Stimulated activated CD4-positive, alpha-beta T cell treated with anti-CD3 and anti-CD28 coated beads, Interleukin-1b, Interleukin-23, amount 100 ng/mL, for 4 hours (primary cell): ENCODE measurements at places on chromosomes 16 and 17.

DNA sequence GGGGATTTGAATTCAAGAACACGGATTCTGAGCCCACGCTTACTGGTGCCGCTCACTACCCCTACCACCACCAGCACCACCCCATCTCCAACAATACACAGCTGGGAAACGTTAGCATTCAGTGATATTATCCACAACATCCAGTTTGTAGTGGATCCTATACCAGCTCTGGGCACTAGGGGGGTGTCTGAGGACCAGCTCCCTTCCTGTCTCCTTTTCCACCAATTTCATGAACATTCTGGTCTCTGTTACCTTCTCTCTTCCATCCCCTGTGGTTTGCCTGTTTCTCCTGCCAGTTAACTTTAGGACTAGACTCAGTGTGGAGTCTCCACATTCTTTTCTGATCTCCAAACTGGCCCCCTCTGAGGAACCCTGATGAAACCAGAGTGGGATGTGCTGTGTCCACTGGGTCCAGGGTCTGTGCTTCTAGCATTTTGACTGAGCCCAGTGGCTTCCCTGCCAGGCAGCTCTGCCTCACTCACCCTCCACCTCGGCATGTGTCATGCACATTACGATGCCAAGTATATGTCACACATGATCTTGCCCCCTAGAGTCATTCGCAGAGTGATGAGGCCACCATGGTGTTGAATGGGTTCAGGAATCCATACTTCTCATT is 187.0 kb upstream of the CDH13 start:
- no peak for DNase-seq

GRCh38 chr17:29179232-29180033 is 765 bp downstream of the MYO18A start:
- no peak for DNase-seq

- DNase-seq, result no peak
These were observed 32.7 kb downstream of the LRRC75A start for GRCh38 chr17:16459271-16459670.

- DNase-seq, result no peak
These were observed 14.5 kb upstream of the MYO18A start for GRCh38 chr17:29194669-29195068.

DNA sequence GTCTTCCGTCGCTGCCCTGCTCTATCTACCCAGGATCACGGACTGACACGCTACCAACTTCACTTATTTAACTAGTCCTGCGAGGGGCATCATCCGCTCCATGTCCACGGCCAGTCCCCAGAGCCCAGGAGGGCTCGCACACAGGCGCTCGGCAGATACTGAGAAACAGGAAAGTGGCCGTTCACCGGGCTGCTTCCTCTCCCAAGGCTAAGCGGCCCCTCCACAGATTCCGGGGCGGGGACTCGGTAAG is 388 bp downstream of the OXLD1 start:
- DNase-seq, result no peak

DNA sequence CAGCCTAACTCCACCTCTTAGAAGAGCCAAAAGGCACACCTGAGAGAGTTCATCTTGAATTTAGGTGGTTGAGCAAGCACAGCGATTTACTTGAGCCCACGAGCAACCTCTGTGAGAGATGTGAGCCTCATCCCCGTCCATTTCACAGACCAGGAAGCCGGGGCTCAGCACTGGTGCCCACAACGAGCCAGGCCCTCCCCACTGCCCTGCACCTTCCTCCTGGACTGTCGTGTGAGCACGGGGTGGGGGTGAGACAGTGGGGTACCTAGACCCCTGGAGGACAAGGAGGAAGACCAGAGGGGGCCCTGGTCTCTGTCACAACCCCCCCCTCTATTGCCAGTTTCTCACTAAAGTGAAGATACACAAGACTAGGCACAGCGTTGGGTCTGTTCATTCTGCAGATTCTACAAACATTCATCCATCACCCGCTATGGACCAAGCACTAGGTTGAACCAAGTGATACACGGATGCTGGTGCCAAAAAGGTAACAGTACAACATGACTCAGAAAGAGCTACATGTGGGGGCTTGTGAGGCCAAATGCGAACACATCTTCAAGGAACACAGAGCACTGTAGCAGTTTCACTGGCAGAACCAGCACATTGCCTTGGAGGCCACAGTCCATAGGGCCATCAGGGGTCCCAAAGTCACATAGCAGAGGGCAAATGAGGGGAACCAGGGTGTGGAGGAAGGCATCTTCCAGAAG is 231.9 kb downstream of the PARN start:
- DNase-seq, result no peak

DNA sequence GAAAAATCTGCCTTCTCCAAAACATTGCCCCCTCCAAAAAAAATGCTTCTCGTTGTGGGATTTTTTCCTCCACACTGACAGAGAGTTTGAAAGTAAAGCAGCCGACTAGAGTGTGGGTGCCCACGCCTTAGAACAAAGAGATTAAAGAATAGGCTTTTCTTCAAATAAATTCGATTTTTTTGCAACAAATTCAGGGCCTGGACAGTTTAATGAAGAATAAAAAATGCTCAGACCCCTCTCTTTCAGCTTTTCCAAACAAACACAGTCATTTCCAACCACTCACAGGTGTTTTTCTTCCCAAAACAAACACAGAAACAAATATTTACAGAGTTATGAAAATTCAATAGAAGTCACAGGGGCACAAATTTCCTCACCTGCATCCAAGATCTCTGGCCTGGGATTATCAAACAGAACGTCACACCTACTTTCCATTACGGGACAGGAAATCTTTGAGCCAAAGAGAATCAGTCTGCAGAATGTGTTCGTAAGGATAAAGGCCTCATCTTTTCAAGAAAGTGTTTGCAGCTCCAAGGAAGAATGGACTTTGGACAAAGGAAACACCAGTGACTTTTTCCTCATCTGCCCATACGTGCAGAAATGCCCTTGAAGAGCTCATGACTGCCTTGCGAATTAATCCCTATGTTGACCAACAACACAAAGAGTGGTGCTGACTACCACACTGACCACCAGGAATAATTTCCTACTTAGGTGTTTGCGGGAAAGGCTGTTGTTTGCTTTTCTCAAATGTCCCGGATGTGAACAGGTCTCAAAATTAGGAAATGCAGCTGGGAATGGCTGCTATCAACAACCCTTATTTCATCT is 31.3 kb upstream of the TOX3 start:
- DNase-seq, result no peak

GRCh38 chr17:33964344-33964979 is 290.6 kb upstream of the CCL2 start:
- no peak for DNase-seq

- no peak for DNase-seq
These were observed 680 bp downstream of the ZNF629 start for GRCh38 chr16:30786115-30786935.

- no peak for DNase-seq
These were observed 47.5 kb upstream of the RRN3 start for GRCh38 chr16:15141586-15141985.

- DNase-seq, result no peak
These were observed 13.7 kb upstream of the GUCY2D start for GRCh38 chr17:7988750-7989178.

DNA sequence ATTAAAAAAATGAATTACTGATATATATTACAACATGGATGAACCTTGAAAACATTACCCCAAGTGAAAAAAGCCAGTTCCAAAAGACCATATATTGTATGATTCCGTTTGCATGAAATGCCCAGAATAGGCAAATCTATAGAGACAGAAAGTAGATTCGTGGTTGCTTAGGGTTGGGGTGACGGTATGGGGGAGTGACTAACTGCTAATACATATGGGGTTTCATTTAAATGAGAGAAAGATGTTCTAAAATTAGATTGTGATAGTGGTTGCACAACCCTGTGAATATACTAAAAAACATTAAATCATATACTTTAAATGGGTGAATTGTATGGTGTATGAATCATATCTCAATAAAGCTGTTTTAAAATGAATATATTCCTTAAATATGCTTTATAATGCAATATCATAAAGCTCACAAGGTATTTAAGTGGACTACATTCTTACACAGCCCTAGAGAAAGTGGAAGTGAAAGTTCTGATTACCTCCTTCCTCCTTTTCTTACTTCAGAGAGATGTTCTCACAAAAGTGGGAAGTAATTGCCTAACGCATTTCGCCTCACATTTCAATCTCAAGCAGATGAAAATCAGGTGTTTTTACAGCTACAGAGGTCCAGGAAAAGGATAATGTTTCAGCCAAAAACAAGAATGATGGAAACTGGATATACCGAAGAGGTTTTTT is 142.7 kb upstream of the GNAO1 start:
- no peak for DNase-seq

DNA sequence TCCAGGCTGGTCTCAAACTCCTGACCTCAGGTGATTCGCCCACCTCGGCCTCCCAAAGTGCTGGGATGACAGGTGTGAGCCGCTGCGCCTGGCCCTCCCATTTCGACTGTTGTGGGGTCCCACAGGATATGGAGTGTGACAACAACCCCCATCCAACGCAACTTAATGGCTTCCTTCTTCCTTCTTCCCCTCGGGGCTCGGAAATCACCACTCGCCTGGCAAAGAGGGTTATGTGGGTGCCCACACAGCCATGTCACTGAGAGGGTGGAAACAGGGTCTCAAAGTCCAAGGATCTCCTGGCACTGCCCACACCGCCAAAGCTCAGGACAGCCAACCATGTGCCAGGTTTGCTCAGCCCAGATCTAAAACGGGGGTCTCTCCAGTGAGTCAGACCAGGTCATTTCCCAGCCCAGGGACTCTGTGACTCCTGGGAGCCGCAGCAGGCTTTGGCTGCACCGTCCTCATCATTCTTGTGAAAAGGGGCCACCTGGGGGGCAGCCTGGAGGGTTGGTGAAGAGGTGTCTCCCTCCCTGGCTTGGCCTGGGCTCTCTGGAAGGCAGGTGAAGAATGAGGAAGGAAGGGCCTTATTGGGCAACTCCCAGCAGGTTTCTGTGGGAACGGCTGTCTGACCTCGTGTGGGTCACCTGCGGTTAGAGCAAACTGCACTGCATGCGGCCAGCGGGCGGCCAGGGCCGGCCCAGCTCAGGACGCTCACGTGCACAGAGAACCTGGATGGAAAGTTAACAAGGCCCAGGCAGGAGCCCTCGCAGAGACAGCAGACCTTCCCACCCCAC is 25.3 kb upstream of the LITAF start:
- no peak for DNase-seq

GRCh38 chr16:2027024-2028010 is 615 bp downstream of the NHERF2 start:
- DNase-seq, result no peak

- no peak for DNase-seq
These were observed 6.1 kb downstream of the RFFL start for GRCh38 chr17:35057332-35057915.

- no peak for DNase-seq
These were observed 4.4 kb upstream of the SCPEP1 start for GRCh38 chr17:56973520-56973919.

DNA sequence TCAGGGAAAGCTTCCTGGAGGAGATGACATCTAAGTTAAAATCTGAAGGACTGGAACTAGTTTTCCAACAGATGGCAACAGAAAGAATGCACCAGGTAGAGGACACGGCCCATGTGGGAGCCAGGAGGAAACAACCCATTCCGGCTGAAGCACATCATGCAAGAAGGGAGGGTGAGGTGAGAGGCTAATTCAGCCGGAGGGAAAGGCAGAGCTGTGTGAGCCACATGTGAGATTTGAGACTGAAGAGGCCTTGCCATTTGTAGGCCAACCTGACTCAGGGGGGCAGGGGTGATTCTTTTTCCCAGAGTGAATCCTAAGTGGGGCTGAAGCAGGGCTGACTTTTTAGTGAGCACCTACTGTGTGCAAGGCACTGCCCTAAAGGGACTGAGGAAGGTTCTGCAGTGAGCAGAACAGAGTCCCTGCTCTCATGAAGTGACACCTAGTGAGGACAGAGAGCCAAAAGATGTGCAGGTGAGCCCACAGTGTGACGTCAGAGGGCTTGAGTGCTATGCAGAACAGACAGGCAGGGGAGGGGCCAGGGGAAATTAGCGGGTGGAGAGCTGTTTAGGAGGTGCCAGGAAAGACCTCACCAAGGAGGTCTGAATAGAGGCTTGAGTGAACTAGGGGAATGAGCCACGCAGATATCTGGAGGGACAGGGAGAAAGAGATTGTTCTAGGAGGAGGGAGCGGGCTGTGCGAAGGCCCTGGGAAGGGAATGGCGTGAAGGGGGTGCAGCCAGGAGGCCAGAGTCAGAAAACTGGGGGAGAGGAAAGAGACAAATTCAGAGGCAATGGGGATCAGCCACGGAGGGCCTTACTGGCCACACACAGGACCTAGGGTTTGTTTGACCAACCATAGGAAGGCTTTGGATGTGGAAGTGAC is 19.8 kb upstream of the IL21R start:
- DNase-seq, result no peak

GRCh38 chr16:85379041-85380001 is 233.8 kb upstream of the GSE1 start:
- no peak for DNase-seq

- DNase-seq, result no peak
These were observed 6.8 kb downstream of the CDIP1 start for GRCh38 chr16:4531811-4532210.

DNA sequence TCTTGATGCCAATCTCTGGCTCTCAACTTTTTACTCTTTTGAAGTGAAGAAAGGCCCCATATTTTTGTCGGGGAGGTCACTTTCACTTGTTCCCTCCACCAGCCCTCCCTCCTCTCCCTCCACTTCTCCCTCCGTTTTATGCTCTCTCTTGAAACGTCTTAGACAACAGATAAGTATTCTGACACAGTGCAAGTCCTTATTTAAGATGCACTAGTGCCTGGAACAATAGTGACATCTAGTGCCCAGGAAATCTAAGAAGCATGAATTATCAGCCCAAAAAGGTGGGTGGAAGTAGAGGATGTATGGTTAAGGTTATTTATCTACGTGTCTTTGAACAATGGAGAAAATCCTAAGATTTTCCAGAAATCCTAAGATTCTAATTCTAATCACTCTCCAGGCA is 17.9 kb downstream of the PSME3IP1 start:
- no peak for DNase-seq

GRCh38 chr17:76562734-76563148 is 22.9 kb downstream of the PRCD start:
- no peak for DNase-seq

- DNase-seq, result no peak
These were observed 879 bp upstream of the ACSF2 start for GRCh38 chr17:50424996-50425681.

GRCh38 chr16:14321542-14321941 is 250.4 kb downstream of the MRTFB start:
- DNase-seq, result no peak

DNA sequence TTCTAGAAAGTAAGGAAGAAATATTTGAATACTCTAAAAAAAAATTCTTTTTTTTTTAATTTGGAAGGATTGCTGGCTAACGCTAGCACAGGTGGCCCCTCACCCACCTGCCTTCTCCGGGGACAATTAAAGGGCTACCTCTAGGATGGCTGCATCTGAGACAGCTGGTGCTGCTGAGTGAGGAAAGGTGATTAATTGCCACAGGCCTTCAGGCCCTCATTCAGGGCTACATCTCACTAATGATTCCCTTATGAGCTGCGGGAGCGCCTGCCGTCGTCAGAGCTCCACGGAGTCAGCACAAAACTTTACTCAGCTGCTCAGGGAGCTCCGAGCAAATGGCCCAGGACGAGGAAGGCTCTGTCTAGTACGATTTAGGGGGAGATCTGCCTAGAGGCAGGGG is 27.0 kb upstream of the AKTIP start:
- DNase-seq, result no peak

GRCh38 chr17:19331543-19332245 is 30.8 kb downstream of the B9D1 start:
- no peak for DNase-seq

GRCh38 chr17:82348866-82349265 is 10.2 kb upstream of the TEX19 start:
- DNase-seq, result no peak
